ENCODE measurements at places on chromosomes 13 and 19. TPM values are rescaled to one million over a fixed set of nuclear protein-coding genes. Genes with fewer than 3 reads are reported as not detected.

Gene IZUMO2
- total RNA-seq = not detected

Gene ENOX1
- 1.2 TPM for total RNA-seq

Gene C19orf73
- 1.1 TPM for total RNA-seq

Gene SLC7A10
- not detected for total RNA-seq

Gene DDX39A
- 78.5 TPM for total RNA-seq

Gene RAB20
- total RNA-seq = 11.9 TPM

Gene DCLK1
- total RNA-seq = 35.6 TPM

Gene SLC39A3
- total RNA-seq = 26.8 TPM

Gene CASP14
- not detected for total RNA-seq

Gene KLK15
- not detected for total RNA-seq

Gene MAMSTR
- 0.53 TPM for total RNA-seq

Gene GET3
- 112 TPM for total RNA-seq

Gene CPB2
- not detected for total RNA-seq

Gene NFIX
- total RNA-seq = 85.9 TPM

Gene DNAJC15
- total RNA-seq = 7.1 TPM

Gene C19orf44
- 1.8 TPM for total RNA-seq

Gene POU2F2
- 0.13 TPM for total RNA-seq

Gene MATK
- not detected for total RNA-seq

Gene SNRPD2
- total RNA-seq = 796 TPM

Gene MBD3L5
- not detected for total RNA-seq
